Activated CD4-positive, alpha-beta T cell treated with anti-CD3 and anti-CD28 coated beads, Interleukin-2, amount 50 U/mL, for 4 hours (primary cell): ENCODE measurements at places on chromosomes 12 and 14.

DNA sequence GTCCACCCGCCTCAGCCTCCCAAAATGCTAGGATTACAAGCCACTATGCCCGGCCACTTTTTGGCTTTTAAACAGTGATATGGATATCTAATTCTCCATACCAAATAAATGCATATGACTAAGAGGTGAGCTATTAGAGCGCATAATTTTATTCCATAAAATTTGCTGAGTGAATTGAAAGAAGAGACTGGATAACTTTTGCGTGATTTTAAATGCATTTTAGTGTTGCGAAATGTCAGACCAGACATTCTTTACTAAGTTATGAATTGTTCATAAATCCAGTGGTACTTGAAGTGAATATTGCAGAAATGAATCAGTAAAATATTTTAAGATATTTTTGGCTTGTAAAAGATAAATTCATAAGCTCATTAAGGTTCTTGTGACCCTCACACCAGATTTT, 50.9 kb upstream of the DIP2B start:
- no peak for DNase-seq

GRCh38 chr14:103748534-103748857, 32.9 kb downstream of the ZFYVE21 start:
- peak; percentile 26 for DNase-seq

DNA sequence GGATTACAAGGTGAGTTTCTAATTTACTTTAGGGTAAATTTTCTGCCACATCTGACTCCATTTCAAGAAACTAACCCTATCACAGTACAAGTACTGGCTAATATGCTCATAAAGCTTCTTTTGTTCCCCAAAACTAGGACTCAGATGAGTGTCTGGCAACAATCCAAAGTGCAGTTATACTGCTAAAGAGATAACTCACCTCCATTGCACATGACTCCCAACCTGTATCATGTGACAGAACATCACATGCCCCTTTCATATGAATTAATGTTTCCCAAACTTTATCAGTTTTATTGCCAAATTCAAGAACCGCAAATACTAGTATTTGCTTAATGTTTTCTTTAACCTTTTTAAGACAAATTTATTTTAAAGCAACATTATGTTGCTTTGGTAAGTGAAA, 3.9 kb upstream of the PPP1R12A start:
- DNase-seq, result no peak

GRCh38 chr12:124211753-124212152, 83.1 kb upstream of the RFLNA start:
- DNase-seq, result no peak

DNA sequence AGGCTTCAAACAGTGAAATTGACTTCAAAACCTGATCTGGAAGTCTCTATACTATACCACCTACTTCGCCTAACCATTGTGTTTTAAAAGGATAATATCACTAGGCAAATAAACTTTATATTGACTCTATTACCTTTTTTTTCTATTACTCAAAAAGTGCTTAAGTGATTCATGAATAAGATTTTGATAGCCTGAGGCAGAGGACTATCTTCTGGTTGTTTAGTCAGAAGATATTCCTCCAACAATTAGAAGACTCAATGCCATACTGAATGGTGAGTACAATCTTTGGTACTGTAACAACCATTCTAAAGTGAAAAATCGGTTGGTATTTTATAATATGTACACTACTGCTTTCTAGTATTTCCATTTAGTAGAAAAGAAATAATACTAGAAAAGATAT, 22.8 kb downstream of the SLC6A15 start:
- DNase-seq, result no peak

DNA sequence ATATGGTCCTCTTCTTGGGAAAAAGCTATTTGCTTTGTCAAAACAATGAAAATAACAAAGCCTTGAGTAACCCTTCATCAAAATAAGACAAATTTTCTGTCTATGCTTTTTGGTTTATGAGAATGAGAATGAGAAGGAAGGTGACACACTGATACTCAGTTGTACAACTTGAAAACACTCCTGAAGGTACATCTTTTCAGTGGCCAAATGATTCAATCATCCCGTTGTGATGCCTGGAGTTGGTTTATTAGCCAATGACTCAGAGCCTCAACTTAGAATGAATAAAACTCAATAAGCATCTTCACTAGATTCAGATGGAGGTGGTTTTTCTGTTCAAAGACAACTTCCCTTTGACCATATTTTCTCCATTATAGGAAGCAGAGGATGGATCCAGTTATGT, 7.8 kb upstream of the CALM1 start:
- no peak for DNase-seq

DNA sequence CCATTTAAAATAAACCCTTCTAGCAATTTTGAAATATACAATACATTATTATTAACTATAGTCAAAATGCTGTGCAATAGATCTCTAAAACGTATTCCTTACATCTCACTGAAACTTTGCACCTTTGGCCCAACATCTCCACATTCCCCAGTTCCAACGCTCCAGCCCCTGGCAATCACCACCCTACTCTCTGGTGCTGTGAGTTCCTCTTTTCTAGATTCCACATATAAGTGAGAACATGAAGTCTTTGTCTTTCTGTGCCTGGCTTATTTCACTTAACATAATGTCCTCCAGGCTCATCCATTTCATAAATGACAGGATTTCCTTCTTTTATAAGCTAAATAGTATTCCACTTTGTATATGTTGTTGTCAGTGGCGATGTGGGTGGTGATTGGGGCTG, 194.7 kb upstream of the RTL1 start:
- DNase-seq, result no peak

DNA sequence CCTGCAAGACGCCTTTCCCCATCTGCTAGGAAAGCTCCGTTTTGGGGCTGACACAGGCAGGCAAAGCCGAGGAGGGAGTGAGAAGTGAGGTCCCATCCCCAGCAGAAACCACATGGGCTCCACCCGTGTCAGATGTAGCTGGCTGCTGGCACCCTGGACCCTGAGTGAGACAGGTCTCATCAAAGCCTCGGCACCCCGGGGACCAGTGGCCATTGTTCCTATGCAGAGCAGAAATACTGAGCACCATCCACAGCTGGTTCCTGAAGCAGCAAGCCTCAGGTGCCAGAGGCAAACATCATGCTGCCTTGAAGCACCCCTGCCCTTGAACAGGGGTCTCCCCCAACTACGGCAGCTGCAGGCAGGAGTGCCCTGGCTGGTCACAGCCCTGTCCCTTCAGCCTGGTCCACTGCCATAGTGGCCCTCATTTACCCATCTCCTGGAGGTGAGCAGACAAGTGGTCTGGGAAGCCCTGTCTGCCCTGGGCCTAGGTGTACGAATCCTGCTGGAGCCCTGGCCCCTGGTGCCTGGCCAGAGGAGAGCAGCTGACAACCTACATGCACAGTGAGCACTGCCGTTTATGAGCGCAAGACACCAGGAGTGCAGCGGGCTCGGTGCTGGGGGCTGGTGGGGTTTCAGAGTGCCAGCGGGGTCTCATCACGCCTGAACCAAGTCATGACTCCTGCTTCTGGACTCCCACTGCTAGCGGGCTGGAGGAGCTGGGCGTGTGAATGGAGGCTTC, 289.8 kb upstream of the RTL1 start:
- DNase-seq, result no peak

- DNase-seq, result no peak
Measured at GRCh38 chr14:71452539-71452938, 479.7 kb upstream of the RGS6 start.

- DNase-seq, result no peak
Measured at GRCh38 chr12:77734214-77734883, 96.3 kb upstream of the NAV3 start.

DNA sequence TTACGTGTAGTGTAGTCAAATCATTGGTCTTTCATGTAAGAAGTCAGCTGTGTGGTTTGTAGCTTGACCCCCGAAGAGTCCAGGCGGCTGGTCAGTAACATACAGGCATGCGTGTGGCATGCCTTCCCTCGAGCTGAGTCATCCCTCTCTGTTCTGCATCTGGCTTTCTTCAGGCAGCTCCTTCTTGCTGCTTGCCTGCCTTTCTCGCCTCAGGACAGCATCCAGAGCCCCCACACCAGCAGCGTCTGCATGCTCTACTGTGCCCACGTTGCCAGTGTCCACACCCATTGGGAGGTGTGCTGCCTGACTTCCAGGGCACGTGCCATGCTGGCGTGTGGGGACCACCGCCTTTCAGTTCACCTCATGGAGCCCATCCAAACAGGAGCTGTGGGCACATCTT, 96.8 kb downstream of the EP400 start:
- DNase-seq, result no peak

DNA sequence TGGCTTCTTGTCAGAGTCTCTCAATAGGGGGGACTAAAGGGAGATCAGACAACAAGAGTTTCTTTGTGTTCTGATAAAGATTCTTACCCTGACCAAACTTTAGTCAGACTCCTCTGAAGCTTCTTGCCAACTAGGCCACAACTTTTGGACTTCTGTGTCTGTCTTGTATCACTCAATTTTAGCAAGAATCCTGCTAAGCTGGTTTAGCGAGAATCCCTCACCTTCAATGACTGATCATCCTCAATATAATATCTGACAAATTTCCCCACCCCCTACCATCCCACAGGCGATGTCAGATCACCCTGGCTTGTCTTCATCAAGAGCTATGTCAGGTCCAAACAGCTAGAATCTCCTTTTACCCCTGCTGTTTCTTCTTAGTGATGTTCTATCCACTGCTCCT, 215.2 kb downstream of the RASSF9 start:
- DNase-seq, result no peak

DNA sequence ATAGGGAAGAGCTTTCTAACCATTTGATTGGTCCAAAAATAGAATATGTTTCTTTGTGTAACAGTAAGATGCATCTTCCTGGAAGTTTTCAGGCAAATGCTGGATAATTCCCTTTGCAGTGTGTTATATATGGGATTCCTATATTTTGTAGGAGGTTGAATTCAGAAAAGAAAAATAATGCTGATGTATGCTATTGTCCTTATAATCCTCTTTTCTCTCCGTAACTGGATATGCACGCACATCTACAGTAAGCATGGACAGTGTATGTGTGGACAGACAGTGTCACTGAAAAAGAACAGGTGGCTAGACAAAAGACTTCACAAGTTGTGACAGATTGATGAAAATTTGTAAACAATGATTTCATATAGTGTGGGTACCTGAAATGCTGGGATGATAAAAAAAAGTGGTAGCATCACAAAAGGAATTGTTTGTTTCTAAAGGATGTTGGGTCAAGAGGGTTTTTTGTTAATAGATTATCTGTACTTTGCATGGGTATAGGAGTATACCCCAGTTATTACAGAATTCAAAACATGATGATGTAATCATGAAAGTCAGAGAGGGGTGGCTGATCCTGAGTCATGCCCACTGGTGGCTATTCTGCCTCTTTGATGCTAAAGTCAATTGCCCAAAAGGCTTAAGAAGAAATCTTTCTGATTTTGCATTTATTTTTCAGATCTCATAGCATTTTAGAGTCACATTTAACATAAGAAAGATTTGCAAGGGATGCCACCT, 160.7 kb upstream of the TMTC1 start:
- no peak for DNase-seq

DNA sequence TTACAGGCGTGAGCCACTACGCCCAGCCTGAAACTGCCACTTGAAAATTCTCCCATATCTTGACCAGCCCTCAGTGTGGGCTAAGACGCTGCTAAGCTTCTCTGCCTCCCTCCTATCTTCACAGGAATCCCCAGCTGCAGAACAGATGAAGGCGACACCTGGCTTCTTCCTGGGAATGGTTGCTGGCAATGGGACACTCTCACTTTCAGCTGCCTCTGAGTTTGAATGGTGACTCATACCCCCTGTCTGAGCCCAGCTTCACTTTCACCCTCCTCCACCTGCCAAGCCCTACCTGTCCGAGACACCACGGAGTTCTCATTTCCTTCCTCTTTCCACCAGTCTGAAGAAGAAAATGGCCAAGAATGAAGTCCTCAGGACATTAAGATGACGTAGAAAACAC, 18.3 kb upstream of the VASH1 start:
- no peak for DNase-seq

- no peak for DNase-seq
Measured at GRCh38 chr14:21113369-21113768, 12.5 kb downstream of the TMEM253 start.

- no peak for DNase-seq
Measured at GRCh38 chr14:90551070-90551704, 154.4 kb downstream of the CALM1 start.

DNA sequence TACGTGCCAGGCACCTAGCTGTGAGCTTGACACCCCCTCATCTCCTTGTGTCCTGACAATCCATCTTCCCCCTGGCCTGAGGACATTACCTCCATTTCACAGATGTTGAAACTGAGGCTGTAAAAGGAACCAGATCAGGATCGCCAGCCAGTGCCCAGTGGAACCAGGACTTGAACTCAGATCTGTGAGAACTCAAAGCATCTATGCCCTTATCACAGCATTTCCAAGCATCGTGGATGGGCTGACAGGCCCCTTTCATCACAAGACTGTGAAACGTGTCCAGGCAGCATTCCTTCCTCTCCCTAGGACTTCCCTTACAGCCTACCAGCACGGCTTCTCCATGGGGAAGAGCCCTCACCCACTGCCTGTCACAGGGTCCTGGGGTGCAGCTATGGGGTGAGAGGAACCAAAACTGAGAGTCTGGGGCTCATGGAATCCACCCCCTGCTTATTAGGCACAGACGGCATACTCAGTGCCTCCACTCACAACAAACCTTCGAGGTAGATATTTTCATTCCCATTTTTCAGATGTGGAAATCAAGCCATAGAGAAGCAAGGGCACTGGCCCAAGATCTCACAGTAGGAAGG, 26.9 kb downstream of the CMKLR1 start:
- no peak for DNase-seq

DNA sequence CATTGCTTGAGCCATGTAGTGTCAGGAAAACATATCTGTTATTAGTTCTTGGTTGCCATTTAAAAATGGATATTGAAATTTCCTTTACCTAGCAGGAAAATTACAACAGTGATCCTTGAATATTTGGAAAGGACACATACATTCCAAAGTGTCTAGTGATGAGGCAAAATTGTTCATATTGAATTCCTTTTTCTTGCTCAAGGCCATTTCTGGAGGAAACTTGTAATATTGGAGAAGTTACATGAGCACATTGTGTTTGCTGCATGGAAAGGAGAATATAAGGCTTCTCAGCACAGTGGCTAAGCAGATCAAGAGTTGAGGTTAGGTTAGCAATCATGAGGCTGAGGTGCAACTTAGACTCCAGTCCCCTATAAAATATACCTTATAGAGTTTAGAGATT, 121.9 kb downstream of the PDE3A start:
- DNase-seq, result no peak

DNA sequence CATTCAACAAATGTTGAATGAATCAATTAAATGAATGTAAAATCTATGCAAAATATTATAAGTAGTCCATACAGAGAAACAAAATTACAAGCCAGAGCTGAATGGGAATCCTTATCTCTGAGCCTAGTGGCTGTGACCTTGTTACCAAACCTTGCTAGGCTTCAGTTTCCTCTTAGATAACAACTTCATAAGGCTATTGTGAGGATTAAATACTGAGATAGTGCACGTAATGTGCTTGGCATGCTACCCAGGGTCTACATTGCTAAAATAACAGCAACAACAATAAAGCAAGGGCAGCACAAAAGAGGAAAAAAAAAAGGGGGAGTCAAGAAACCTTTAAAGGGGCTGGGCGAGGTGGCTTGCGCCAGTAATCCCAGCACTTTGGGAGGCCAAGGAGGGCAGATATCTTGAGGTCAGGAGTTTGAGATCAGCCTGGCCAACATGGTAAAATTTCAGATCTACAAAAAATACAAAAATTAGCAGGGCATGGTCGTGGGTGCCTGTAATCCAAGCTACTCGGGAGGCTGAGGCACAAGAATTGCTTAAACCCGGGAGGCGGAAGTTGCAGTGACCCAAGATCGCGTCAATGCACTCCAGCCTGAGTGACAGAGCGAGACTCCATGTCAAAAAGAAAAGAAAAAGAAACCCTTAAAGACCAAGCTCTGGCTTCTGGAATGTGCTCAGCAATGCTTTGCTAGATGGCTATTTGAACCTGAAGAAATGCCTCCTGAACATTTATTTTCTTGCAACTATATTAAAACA, 14.1 kb downstream of the STAB2 start:
- no peak for DNase-seq
